ENCODE measurements at places on chromosomes 7 and 10. TPM values are rescaled to one million over a fixed set of nuclear protein-coding genes. Genes with fewer than 3 reads are reported as not detected.

Gene COL17A1
- not detected for total RNA-seq

DNA sequence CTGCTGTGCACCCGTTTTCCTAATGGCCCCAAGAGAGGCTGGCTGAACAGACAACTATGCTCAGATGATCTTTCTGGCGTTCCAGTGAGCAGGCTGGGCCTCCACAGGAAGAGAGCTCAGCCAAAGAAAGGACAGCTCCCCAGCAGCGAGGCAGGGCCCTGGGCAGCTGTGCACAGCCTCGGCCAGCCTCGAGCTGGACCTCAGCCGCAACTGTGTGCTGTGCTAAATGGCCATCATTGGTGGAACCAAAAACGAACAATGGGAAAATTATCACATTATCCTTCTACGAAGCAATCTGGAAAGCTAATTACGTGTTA lies 97.5 kb downstream of the CTBP2 start:
- no peak for DNase-seq

DNA sequence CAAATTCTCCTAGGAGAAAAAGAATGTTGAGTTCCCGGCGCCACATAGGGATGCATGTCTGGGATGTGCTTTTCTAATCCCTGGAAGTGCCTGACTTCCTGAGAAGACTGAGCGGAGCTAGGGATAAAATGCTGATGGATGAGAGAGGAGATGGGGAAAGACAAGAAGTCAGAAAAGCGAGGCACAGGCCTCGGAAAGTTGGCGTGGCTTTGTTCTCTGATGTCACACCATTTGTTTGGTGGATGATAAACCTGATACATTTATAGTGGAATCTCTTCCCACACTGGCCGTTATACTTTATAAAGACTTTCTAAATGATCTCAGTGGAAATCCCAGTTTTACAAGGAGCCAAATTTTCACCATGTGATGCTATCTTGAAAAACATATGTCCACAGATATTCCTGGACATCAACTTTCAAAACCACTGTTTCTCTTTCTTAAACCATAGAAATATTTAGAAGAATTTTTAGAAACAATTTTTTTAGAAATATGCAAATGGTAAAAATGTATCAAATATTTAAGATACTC lies 188.8 kb upstream of the SVIL start:
- DNase-seq, result no peak

DNA sequence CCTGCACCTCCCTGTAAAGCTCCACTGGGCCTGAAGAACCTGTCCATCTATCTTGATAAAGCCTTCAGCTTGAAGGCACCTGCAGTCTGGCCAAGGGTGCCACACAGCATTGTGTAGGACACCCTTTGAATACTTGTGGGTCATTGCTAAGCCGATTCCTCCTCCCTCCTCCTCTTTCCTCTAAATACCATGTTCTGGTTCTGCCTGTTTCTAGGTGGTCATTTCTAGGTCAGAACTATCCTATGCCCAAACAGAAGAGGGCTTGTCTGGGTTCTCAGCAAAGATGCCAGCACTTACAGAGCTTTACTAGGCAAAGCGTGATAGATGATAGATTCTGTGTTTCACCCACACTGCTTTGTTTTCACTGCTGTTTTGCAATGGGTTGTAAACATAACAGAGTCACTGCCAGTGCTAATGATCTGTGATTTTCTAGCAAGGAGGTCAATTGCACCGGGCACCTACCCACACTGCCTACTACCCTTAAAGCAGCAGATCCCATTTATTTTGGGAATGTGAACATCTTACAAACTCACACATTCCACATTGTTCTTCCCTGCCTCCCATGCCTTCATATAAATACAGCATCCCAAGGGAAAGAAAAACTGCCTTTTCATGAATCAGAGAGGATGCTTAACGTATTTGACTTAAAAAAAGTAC lies 279.1 kb upstream of the PITRM1 start:
- no peak for DNase-seq

GRCh38 chr10:58588673-58589265 lies 76.1 kb downstream of the BICC1 start:
- DNase-seq, result no peak

DNA sequence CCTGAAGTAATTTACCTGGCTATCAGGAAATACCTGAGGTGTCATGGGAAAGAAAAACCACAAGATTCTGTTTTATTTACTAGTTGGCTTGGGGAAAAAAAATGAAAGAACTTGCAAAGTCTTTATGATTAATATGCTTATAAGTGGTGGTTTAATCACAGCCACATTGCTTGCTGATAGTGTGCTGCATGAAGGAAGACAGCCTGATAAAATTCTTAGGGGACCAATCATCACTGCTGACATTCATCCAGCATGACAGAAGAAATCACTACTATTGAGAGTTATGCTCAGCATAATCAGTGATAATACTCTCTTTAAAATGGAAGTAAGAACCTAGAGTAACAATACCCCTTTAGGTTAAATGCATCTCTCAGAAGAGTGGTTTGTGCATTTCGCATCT lies 150.2 kb upstream of the LRRN3 start:
- no peak for DNase-seq

DNA sequence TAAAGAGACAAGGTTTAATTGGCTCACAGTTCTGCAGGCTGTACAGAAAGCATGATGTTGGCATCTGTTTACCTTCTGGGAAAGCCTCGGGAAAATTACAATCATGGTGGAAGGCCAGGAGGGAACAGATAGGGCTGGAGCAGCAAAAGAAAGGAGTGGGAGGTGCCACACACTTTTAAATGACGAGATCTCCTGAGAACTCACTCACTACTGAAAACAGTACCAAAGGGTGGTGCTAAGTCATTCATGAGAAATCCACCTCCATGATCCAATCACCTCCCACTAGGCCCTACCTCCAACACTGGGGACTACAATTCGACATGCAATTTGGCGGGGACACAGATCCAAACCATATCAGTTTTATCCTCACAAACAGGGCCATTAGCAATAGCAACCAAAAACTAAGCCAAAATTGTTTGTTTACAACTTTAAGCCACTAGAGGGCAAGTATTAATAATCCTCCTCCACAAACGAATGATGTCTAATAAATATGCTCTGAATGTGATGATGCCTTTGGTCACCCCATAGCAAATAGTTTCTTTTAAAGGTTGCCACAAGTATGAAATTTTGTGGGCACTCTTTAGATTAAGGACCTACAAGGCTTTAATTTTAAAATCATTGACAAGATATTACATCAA lies 129.2 kb upstream of the NRBF2 start:
- no peak for DNase-seq

DNA sequence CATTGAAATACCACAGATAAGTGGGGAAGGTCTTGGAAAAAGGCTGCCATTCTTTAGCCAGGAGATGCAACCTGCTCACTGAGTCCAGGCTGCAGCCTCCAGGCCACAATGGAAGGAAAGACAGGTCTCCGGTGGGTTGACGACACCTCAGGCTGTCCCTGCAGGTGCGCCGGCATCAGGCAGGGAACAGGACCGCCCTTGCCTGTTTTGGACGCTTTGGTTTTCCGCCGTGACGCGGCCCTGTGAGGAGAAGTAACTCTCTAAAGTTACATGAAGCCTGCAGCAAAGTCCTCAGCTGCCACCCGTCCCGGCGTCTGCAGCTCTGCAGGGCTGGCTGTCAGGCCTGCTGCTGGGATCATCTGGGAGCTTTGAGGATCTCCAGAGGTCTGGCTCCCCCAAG lies 147.0 kb downstream of the WDR37 start:
- DNase-seq, result no peak

All from activated T-cell treated with anti-CD3 and anti-CD28 coated beads, Interleukin-2, amount 50 U/mL, for 72 hours (primary cell).